ENCODE measurements at places on chromosomes 3 and 15.
A peak's percentile ranks its signal among the peaks of the same experiment; 100 is the strongest.

- DNase-seq, result no peak
These were observed 23.4 kb downstream of the SLC9A9 start for GRCh38 chr3:143824735-143825385.

DNA sequence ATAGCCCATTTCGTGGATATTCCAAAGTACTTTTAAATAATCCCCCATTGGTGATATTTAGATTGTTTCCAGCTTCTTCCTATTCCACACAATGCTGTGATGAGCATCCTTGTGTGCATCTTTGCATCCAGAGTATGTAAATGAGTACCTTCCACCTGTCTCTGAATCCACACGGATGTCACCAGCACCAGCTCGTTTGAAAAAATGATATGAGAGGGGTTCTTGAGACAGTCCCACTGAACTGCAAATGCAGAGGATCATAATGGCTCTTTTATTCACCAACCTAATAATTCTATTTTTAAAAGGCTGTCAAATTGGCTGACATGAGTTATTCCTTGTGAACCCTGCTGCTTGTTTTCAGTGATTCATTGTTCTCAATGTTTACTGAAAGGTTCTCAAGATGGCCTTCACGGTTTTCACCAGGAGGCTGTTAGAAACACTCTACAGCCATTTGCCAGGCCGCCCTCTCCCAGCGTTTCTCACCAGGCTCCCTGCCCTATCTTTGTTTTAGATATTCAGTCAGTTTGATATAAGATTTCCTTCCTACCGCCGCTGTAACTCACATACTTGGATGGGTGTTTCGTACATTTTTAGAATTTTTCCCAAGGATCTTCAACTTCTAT is 96.7 kb upstream of the PTPRG start:
- no peak for DNase-seq

- no peak for DNase-seq
These were observed 7.5 kb upstream of the A4GNT start for GRCh38 chr3:138139691-138140090.

GRCh38 chr3:62127116-62127515 is 246.2 kb downstream of the FEZF2 start:
- DNase-seq, result no peak

GRCh38 chr3:112640930-112641801 is at the start of gene CCDC80:
TSS of gene CCDC80 (minus strand) at chr3:112641143. CDS start at chr3:112639905, 1,238 bp downstream.
- DNase-seq, result no peak

DNA sequence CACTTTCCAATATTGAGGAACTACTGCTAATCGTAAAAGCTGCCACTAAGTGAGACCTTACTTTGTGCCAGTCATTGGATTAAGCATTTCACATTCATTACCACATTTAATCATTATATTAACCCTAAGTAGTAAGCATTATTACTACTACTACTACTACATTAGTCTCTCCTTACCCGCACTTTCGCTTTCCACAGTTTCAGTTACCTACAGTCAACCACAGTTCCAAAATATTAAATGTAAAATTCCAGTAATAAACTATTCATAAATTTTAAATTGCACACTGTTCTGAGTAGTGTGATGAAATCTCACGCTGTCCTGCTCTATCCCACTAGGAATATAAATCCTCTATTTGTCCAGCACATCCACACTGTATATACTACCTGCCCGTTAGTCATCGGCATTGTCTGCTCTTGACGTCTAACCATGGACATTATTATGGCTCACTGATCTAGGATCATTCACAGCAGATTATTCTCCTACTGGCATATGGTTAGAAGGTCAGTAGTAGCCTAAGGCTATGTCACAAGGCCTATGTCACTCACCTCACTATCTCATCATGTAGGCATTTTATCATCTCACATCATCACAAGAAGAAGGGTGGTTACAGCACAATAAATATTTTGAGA is 121.1 kb downstream of the GSK3B start:
- no peak for DNase-seq

GRCh38 chr3:52481819-52482521 is 13.2 kb upstream of the STAB1 start:
- DNase-seq, result peak; percentile 49

DNA sequence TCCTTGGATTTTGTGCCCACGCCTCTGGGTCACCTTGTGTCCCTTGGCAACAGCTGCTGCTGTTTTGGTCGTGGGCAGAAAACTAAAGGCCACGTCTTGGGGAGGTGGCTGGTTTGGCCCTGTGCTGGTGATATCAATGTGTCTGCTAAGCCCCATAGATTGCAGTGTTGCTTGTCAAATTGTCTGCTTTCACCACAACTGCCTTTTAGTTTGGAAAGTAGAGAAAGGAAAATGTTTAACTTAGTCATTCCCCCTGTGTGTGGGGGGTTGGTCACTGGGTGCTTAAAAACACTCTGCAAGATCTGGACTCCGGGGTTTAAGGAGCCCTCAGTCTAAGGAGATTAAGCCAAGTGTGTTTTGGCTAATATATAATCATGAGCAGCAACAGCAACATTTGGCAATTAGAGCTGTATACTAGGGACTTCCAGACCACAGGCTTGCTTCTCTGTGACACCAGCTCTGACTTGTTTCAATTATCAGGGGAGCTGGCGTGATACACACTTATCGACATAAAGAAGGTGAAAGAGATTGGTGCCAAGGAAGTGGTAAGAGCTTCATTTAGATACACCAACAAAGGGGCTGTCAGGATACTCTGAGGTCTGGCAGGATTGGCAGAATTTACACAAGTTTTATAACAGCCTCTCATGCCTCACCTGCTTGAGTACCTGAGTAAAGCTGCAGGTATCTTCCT is 3.5 kb downstream of the SMAD3 start:
- no peak for DNase-seq

DNA sequence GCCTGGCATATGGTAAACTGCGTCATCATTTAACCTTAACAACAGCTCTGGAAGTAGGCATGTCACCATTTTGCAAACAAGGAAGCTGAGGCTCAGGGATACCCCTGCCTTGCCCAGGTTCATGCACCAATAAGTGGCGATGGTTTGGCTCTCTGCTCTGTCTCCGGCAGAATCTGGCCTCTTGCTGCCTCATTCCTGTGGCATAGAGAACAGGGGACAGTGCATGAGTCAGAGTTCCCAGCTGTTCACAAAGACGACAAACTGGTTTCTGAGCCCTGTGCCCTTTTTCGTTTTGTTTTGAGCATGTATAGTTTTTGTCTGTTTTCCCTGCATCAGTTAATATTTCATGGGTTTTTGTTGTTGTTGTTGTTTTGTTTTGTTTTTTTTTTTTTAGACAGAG is 236.8 kb downstream of the OPA1 start:
- DNase-seq, result no peak

DNA sequence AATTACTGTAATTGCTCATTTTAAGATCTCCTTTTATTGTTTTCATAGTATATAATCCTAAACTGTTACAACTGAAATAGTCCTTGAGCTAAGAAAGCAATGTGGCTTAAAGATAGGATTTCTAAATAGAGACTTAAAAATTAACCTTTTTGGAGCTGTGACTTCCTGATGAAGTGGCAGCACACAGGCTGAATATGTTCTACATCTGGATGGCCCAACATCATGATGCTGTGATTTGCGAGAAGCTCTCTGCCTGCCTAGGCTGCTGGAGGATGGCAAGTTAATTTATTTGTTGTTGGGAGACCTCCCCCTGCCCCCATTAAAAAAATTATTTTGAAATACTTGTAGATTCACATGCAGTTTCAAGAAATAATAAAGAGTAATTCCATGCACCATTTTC is 134.5 kb downstream of the IGF1R start:
- DNase-seq, result no peak

DNA sequence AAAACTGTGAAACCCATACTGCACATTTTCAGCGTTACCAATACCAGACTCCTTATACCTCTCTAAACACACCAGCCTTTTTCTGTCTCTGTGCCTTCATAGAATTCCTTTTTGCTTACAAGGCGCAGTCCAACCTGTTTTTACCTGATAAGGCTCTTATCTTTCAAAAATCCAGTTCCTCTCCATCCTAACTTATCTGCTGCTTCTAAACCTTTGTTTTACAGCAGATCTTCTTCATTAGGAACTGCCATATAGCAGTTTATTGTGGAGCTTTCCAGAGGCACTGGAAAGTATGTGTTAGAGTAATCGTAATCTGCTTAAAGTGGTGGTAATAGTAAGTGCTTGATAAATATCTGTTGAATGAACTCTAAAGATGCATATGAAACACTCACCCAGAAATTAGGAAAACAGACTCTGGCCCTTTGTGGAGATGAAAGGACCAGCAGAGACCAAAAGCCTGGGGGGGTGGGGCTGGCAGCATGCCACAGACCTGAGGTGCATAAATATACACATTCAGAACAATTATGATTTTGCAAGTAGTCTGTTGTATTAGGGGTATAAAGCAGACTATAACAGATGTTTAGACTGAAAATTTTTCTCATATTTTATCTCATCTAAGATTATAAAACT is 29.3 kb downstream of the PPP2R3A start:
- no peak for DNase-seq

DNA sequence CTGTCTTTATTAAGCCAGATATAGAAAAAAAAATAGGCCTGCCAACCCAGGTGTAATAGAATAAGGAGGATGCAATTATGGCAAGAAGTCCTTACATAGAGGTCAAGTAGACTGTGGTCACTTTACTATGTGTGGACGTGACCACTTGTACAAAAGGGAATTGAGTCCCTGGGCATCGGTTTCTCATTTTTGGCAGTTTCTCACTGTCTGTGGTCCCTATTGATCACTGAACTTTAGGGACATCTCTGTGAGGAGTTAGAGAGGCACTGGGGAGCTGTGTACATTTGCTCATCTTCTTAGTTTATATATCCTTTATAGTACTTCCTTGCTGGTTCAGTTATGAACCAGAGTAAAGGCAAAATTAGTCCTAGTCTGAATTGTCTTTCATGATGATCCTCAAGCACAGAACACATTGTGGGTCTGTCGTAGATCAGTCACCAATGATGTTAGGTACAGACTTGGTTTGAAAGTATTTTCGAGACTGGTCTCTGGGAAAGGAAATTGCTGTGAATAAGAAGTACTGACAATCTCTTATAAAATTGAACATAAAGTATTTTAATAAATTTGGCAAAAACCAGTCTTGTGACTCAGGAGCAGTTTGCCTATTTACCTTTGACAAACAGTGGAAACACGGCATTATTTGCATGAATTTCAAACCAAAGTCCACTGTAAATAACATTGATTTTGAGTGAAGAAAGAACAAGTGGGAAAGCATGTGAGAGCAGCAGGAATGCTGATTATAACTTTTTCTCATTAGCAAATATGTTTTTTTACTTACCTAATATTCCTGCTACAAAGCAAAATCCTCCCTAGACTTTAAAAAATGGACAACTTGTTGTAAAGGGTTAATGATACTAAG is 218.9 kb upstream of the DPH6 start:
- no peak for DNase-seq

- no peak for DNase-seq
These were observed 370.1 kb downstream of the NR2F2 start for GRCh38 chr15:96700555-96700954.

GRCh38 chr3:8723612-8724011 is 10.0 kb upstream of the CAV3 start:
- no peak for DNase-seq

- no peak for DNase-seq
These were observed 54.0 kb upstream of the SKOR1 start for GRCh38 chr15:67771189-67771800.

- no peak for DNase-seq
These were observed 48.9 kb downstream of the CYP11A1 start for GRCh38 chr15:74318376-74319137.

GRCh38 chr3:155809181-155809580 is 3.1 kb upstream of the C3orf33 start:
- no peak for DNase-seq

DNA sequence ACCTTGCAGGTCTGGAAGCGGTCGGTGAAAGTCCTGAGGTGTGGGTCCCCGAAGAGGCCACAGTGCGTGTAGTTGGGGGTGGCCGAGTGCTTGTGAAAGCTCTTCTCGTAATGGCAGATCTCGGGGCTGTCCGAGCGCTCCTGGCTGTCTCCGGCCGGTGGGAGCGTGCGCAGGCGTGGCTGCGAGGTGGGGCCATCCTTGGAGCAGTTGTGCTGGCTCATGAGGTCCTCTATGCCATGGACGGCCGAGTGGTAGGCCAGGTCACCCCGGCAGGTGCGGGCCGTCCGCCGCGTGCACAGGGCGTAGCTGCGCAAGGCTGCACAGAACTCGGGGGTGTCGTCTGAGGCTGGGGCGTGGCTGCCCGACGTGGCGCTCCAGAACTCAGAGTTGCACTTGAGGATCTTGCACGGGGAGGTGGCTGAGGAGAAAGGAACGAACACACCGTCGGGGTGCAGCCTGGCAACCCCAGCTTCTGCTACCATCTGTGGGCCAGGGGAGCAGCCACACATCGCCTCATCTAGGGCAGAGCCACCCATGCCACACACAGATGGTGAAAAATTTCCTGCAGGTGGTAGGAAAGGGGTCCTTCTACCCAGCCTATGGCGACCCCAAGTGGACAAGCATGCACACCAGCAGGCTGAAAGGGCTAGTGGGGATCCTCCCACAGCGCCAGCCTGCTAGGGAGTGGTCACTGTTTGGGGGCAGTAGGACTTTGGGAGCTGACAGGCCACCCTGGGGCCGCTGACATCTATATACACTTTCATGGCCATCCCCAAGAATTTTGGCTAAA is 36.7 kb downstream of the RGMA start:
- no peak for DNase-seq

GRCh38 chr15:88663141-88663621 is 24.4 kb downstream of the ISG20 start:
- no peak for DNase-seq

DNA sequence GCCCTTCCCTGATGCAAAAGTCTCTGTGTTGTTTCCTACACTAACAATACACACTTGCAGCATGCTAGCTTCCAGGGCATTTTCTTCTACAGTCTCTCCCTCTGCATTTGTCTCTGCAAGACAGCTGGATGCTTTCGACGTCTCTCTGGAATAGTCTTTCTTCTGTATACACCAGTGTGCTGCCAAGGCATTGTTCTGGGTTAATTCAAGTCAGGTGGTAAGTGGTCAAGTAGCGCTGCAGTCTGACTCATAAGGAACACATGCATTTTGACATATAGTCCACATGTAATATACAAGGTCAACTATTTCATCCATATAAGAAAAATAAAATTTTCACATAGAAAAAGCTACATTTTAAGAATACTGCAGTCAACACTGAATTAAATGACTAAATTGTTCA is 92.7 kb downstream of the MYLK start:
- no peak for DNase-seq

DNA sequence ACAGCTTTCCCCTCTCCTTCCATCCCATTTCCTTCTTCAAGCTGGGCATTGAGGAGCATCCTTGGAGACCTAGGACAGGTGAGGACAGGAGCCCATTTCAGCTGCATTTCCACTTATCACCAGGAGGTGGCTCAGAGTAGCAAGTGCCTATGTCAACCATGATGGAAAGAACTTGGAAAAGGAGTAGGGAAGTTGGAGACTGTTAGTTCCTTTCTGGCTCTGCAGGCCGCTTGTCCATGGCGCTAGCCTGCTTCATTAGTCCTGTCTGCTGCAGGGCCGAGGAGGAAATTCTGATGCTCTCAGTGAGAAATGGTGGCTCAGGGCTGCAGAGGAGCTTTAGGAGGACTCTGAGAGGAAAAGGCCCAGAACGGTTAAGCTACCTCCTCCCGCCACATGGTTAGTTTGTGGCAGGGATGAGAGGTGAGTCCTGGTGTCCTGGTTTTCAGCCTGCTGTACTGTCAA is 7.0 kb upstream of the CD276 start:
- DNase-seq, result peak; percentile 60

- DNase-seq, result no peak
These were observed 32.8 kb downstream of the TKT start for GRCh38 chr3:53223025-53223424.

- DNase-seq, result no peak
These were observed 13.5 kb upstream of the NR1D2 start for GRCh38 chr3:23931597-23931996.

GRCh38 chr3:71103430-71103921 is 480.1 kb downstream of the FOXP1 start:
- DNase-seq, result no peak

Data from nephron progenitor cell (in vitro differentiated cells).